ENCODE measurements at places on chromosomes 6 and 20. TPM values are rescaled to one million over a fixed set of nuclear protein-coding genes. Genes with fewer than 3 reads are reported as not detected.

- no peak for DNase-seq
Measured at GRCh38 chr20:615514-615913, 5.4 kb upstream of the TCF15 start.

DNA sequence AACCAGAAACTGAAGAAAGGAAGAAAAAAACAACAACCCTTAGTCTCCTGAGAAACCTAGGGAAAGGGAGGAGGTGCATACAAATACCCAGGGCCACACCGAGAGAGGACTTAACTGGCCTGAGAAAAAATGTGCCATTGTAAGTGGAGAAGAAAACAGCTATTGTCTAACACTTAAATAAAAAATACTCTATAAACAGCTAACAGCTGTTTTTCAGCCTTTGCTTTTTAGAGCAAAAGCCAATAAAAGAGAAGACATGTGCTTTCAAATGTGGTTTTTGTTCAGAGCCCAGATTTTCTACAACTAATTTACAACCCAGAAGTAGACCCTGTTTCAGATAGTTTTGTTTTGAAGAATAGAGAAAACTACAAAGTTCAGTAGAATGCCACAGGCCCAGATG is 56.0 kb upstream of the SLC22A16 start:
- no peak for DNase-seq

DNA sequence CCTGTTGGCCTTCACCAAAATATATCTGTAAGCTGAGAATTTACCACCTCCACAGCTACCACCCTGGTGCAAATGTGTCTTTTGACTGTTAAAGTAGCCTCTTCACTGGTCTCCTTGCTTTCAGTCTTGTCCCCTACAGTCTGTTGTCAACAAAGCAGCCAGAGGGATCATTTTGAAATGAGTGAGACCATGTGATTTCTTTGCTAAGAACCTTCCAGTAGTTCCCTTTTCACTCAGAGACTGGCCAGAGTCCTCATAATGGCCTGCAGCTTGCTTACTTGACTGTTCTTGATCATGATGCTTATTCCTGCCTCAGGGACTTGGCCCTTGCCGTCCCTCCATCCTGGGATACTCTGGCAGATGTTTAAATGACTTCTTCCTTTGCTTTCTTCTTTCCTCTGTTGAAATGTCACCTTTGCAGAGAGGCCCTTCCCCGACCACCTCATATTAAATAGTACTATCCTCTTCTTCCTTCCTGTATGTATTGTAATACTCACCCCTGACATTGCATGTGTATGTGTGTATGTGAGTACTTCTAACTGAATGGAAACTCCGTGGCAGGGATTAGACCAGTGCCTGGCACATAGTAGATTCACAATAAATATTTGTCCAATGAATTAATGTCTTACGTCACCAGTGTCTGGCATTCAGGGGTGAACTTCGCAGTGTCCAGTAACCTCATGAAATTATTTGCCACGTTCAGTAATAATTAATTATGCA is 5.0 kb downstream of the MANBAL start:
- no peak for DNase-seq

DNA sequence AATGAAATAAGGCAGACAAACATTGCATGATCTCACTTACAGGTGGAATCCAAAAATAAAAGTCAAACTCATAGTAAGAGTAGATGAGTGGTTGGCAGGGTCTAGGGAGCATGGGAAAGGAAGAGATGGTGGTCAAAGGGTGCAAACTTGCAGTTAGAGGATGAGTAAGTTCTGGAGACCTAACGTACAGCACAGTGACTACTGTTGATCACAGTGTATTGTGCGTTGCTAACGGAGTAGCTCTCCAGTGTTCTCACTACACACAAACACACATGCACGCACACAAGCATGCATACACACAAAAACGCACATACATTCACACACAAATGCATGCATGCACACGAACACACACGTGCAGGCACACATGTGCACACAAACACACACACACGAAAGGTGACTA is 54.9 kb downstream of the LY86 start:
- DNase-seq = no peak

- DNase-seq = no peak
Measured at GRCh38 chr6:70103798-70104197, 199.1 kb downstream of the COL9A1 start.

DNA sequence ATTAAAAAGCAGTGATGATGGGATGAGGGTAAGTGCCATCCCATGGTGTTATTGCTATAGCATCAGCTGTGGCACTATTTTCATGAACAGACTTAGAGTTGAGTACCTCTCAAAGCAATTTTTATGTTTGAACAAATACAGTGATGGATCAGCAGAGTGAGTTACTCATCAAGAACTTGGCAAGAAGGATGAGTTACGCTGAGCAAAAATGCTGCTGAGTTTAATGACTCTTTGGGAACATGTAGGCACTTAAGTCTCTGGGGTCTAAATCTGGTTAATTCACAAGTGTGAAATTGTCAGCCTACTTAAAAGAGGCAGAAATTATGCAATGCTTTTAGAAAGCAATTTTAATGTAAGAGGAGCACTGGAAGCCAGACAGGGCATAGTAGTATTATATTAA is 78.5 kb upstream of the AHI1 start:
- DNase-seq = no peak

DNA sequence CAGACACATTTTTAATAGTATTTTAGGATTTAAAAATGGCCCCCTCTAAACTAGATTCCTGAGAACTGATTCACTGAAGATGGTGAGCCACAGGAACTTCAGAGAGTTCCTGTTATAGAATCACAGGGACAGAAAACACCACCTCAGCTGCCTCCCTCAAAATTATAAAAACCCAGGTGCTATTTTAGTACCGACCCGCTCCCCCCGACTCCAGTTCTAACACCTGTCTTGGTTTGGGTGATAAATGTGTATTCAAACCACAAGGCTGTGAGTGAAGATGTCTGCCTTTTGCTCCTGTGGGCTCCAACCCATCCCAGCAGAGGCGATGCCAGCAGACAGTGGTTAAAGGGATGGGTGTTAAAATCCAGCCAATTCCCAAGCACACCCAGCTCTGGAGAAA is 127.4 kb upstream of the LY86 start:
- no peak for DNase-seq

DNA sequence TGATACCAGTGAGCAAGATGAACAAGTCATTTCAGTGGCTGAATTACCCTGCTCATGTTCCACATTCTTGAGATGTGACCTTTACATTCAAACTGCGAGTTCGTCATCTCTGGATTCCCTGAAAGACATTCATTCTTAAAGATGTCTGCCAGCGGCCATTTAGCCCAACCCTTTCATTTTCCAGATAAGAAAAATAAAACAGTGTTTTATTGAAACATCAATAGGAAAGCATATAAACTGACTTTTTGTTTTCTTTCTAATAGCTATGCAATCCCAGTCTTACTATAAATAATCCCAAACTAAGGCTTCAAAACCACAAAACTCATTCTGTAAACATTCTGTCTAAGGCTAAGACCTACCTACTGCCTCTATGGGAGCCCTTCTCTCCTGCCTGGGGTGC is 134.0 kb downstream of the SAMD5 start:
- no peak for DNase-seq

DNA sequence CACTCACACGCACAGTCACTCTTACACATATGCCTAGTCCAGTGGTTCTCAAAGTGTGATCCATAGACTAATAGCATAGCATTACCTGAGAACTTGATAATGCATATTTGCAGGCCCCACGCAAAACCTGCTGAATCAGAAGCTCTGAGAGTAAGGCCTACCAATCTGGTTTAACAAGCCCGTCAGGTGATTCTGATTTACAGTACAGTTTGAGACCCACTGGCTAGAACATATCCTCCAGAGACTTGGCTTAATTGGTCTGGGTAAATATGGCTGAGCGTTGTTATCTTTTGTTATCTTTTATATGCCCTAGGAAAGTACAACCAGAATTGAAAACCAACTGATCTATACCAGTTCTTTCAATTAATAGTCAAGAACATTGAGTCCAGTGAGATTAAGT is 9.6 kb downstream of the TSPYL4 start:
- DNase-seq = no peak

PRL gene
- not detected for total RNA-seq

DSN1 gene
- 20.6 TPM for total RNA-seq

GRCh38 chr20:50918403-50918802 is 12.8 kb downstream of the ADNP start:
- no peak for DNase-seq

- DNase-seq = no peak
Measured at GRCh38 chr6:57173056-57173885, 1.1 kb downstream of the BAG2 start.

DNA sequence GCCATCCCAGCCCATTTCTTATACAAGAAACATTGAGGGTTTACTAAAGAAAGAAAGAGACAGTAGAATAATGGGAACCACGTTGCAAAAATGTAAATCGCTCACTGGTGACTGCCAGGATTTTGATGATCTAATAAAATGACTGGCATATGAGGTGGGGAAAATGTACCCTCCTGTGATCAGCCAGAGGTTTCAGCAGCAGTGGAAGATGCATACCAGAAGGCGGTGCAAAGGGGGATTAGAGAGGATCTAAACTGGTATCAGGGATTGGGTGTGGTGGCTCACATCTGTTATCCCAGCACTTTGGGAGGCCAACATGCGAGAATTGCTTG is 60.8 kb upstream of the DDR1 start:
- no peak for DNase-seq

- no peak for DNase-seq
Measured at GRCh38 chr20:19768325-19768842, 10.3 kb downstream of the RIN2 start.

DNA sequence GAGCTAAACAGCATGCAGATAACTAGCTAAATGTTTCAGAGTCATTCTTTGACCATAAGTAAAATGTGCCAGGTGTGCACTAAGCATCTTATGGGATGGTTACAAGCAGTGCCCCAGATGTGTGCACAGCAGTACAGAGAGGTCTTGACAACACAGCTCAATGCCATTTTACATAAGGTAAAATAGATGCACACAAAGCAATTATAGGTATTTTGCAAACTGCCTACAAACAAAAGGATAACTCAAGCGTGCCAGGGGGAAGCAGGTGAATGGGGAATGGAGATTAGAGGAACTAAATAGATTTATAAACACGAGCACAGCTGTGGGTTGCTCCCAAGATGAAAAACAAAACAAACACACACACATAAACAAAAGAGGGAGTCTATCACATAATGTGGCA is 64.8 kb downstream of the SLC2A10 start:
- DNase-seq = no peak

OR12D3 gene
- total RNA-seq = not detected
